Stimulated activated CD4-positive, alpha-beta T cell treated with anti-CD3 and anti-CD28 coated beads, TNF-alpha, amount 100 ng/mL, for 48 hours (primary cell): ENCODE measurements at places on chromosomes 2 and 18.

DNA sequence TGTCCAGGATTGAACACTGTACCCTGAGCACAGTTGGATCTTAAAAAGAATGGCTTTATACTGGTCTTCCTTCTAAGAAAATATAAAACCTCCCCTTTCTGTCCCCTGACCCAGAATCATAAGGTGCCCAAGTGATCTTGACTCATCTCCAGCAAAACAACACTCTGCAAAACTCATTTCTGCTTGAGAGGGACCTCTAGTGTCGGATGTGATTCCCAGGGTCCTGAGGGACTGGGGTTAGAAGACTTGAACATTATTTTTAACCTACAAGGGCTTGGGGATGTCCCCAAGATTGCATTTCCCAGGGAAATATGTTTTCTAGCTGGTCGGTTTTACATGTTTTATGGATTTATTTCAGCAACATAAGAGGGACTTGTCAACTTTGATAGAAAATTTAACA lies 1318.5 kb upstream of the CELF4 start:
- no peak for DNase-seq

DNA sequence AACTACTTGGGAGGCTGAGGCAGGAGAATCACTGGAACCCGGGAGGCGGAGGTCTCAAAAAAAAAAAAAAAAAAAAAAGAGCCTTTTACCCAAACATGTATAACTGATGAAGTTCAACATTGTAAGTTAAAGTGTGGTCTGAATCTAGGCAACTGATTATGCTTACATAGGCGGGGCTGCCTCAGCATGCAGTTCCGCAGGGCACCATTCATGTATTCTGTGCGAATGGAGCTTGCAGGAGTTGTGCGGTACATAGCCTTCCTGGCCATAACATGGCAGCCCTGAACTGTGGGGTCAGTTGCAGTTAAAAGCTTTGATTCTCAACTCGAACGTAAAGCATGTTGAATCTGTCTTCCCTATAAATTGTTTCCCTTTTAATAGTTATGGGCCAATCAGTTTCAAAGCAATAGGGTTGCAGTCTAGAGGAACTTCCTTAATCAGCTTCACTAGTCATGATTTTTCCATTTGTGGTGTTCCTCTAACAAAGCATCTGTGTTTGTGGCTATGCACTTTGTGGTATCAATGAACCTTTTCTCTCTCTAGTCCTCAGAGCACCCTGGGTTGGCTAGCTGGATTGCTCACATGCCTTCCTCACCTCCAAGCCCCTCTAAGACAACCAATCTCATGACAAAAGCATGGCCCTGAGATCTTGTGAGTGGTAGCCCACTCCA lies 30.6 kb upstream of the CEP68 start:
- no peak for DNase-seq

DNA sequence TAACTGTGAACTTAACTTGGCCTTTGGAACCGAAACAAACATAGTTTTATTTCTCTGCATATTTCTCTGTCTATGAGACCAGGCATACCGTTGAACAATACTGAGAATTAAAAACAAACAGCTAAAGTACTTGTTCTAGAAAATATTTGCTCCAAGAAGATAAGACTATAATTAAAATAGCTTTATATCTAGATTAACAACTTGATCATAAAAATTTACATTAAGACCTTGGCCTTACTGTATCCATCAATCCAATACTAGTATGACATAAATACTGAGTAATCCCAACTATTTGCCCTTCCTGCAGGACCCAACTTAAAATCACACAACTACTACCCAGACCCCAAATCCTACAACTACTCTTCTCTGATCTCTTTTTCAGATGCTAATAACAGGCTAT lies 260.9 kb downstream of the RIT2 start:
- DNase-seq = no peak

DNA sequence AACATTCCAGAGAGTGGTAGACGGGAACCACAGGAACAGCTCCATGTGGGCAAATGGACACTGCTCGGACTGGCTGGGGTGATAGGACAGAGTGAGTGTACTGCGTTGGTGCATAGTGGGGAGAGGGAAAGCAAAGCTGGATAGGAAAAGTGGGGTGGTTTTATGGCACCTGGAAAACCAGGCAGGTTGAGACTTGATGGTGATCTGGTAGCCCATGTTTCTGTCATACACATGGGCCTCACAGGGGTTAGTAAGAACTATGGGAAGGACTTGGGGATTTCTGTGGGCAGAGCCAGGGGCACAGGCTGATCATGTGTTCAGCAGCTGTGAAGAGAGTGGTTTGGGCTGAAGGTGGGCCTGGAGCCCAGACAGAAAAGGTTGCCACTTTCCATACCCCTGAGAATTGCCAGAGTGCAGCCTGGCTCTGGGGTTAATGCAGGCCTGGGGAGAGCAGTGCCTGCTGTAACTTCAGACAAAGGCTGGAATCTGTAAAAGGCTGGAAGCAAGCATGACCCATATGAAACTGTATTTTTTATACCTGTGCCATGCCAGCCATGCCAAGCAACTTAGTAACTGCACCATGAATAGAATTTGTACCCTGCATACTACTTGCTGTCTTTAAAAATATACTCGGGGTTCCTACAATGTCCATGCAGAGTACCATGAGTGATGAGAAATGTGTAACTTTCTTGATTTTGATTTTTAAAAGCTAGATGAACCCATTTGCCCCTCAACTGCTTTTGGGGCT lies 41.9 kb downstream of the RPIA start:
- no peak for DNase-seq

- DNase-seq = no peak
Observed at GRCh38 chr2:32711219-32711618, 83.4 kb downstream of the TTC27 start.

DNA sequence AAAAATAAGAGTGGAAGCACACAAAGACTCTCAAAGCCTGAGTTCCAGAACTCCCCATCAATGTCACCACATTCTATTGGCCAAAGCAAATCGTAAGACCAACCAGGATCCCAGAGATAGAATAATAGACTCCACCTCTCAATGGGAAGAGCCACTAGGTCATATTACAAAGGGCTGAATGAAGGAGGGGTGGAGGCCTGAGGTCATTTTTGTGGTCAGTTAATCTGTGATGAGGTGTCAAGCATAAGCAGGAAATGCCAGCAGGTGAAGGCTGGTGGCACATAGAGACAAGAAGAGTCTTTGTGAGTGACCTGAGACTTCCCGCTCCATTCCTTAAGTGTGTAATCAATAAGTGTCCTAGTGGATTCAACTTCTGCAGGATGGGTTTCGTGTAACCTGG lies 144.3 kb downstream of the TFCP2L1 start:
- DNase-seq = no peak

DNA sequence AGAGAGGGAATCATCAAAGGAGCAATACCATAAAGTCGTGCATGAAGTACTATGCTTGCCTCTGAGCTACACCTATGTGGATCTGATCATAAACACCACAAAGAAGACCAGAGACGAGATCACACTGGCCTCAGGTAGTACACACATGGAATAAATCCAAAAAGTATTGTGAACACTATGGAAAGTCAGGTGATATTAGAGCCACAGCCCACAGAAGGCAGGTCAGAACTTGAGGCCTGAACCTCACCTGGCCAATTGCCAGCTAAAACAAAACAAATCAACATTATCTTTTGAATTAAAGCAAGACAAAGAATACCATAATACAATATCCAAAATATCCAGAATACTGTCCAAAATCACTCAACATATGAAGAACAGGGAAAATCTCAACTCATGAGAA lies 371.1 kb downstream of the NCKAP5 start:
- DNase-seq = no peak

DNA sequence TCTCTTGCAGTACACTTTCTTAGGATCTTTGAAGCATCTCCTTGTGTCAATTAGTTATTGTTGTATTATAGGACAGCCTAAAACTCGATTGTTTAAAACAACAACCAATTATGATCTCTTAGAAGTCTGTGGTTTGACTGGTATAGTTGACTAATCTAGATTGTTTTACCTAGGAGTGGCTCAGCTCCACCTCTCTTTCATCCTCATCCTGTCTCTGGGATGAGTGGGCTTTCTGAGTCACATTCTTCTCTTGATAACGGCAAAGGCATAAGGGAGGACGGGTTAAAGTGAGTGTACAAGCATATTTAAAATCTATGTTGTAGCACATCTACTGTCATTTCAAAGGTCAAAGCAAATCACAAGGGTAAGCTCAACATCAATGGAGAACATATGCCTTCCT lies 102.3 kb upstream of the GULP1 start:
- no peak for DNase-seq

DNA sequence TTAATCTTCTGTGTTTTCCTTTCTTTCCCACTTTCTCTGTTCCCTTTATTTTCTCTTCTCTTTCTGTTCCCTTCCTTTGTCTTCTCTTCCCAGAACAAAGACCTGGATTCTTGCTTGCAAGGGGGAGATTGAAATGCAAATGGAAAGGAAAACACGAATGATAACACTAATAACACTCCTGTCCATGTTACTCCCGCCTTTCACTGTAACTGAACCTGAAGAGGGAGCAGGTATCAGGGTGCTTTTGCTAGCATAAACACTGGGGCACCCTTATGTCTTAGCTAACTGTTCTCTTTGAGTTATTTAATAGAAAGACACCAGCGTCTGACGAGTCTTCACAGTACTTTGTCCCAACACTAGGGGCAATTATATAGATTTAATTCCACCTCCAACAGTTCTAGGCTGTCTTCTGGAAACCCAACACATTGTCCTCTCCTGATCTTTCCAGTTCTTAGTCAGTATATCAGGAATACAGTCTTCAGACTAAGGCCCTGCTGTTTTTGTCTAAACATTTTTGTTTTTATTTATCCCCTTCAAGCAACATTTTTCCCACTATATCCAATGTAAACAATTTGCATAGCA lies 99.2 kb downstream of the PTPRM start:
- DNase-seq = no peak

GRCh38 chr2:78154586-78154985 lies 632.4 kb upstream of the LRRTM4 start:
- DNase-seq = no peak
